Esophagus muscularis mucosa (tissue), 4 donors: ENCODE measurements at places on chromosomes 6 and 20. TPM values are rescaled to one million over a fixed set of nuclear protein-coding genes. Genes with fewer than 3 reads are reported as not detected.

GRCh38 chr6:163743796-163744195, 329.3 kb downstream of the QKI start:
- H3K4me3 ChIP-seq = no peak overlapping the region
- DNase-seq = no peak
- no peak overlapping the region for H3K27ac ChIP-seq
- no peaks in the 10 kb centered on the region for H3K36me3 ChIP-seq
- H3K27me3 ChIP-seq = no peaks in the 10 kb centered on the region

DNA sequence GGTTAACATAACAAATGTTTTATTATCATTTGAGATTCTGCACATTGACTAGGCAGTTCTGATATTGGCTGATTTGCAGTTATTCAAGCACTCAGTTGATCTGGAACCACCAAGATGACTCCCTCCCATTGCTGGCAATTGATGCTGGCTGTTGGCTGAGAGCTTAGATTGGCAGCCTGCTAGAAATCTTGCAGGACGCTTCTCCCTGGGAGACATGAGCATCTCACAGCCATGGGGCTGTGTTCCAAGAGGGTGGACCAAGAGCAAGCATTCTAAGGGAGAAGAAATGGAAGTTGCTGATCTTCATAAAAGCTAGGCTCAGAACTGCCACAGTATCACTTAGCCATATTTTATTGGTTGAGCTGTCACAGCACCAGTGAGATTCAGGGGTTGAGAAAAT, 233.4 kb upstream of the ID4 start:
- no peak overlapping the region for H3K27ac ChIP-seq
- DNase-seq = no peak
- no peaks in the 10 kb centered on the region for H3K27me3 ChIP-seq
- H3K4me1 ChIP-seq = peaks cover 4% of the 10 kb centered on the region
- no peak overlapping the region for H3K4me3 ChIP-seq

GRCh38 chr6:143401636-143402370, 48.7 kb downstream of the ADAT2 start:
- no peak for DNase-seq
- no peaks in the 10 kb centered on the region for H3K27me3 ChIP-seq
- no peaks in the 10 kb centered on the region for H3K36me3 ChIP-seq
- H3K4me1 ChIP-seq = no peaks in the 10 kb centered on the region
- H3K4me3 ChIP-seq = no peak overlapping the region

DNA sequence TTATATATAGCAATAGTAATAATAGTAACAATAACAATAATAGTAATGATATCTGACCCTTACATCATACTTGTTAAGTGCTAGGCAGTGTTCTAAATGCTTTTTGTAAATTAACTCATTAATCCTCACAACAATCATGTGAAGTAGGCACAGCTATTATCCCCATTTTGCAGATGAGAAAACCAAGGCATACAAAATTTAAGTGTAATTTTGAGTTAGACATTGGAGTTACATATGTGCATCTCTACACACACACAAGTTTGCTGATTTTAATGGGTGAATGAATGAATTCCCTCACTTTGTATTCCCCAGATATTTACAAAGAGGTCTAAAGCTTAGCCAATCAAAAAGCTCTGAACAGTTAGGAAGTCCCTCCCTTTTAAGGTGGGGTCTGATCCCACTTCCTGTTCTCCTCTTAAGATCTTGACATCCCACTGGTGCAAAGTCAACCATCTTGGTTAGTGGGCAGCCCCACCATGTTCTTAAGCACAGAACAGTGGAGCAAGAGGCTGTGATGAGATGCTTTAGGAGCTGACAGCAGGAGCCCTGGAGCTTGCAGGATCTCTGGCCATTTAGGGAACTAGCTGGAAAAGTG, 85.3 kb upstream of the FOXP4 start:
- no peaks in the 10 kb centered on the region for H3K36me3 ChIP-seq
- peaks cover 19% of the 10 kb centered on the region for H3K27me3 ChIP-seq
- no peak overlapping the region for H3K27ac ChIP-seq

GRCh38 chr6:91780270-91780669, 1193.4 kb upstream of the MAP3K7 start:
- no peaks in the 10 kb centered on the region for H3K36me3 ChIP-seq
- no peak overlapping the region for H3K27ac ChIP-seq
- no peak for DNase-seq
- H3K4me3 ChIP-seq = no peak overlapping the region
- no peaks in the 10 kb centered on the region for H3K27me3 ChIP-seq

DNA sequence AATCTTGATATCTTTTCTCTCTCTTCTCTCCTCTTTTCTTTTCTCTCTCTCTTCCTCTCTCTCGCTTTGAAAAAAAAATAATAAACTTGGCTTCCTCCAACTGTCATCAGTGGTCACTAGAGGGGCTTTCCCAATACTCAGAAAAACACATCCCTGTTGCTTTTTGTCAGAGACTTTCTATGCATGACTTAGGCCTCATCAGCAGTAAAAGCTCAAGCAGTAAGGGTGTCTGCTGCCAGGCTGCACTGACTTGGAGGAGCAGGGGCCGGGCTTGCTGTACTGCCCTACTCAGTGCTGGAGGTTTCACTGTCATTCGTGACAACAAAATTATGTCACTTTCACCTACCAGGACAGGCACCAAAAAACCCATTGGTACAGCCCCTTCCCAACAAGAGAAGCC, 272.0 kb downstream of the ADGB start:
- no peaks in the 10 kb centered on the region for H3K36me3 ChIP-seq
- no peaks in the 10 kb centered on the region for H3K4me1 ChIP-seq
- no peaks in the 10 kb centered on the region for H3K27me3 ChIP-seq
- no peak overlapping the region for H3K27ac ChIP-seq

GRCh38 chr6:72783035-72783434, 161.2 kb downstream of the KCNQ5 start:
- no peak overlapping the region for H3K4me3 ChIP-seq
- no peak for DNase-seq
- H3K27me3 ChIP-seq = no peaks in the 10 kb centered on the region
- peaks cover 15% of the 10 kb centered on the region for H3K4me1 ChIP-seq
- H3K27ac ChIP-seq = no peak overlapping the region
- H3K36me3 ChIP-seq = no peaks in the 10 kb centered on the region

DNA sequence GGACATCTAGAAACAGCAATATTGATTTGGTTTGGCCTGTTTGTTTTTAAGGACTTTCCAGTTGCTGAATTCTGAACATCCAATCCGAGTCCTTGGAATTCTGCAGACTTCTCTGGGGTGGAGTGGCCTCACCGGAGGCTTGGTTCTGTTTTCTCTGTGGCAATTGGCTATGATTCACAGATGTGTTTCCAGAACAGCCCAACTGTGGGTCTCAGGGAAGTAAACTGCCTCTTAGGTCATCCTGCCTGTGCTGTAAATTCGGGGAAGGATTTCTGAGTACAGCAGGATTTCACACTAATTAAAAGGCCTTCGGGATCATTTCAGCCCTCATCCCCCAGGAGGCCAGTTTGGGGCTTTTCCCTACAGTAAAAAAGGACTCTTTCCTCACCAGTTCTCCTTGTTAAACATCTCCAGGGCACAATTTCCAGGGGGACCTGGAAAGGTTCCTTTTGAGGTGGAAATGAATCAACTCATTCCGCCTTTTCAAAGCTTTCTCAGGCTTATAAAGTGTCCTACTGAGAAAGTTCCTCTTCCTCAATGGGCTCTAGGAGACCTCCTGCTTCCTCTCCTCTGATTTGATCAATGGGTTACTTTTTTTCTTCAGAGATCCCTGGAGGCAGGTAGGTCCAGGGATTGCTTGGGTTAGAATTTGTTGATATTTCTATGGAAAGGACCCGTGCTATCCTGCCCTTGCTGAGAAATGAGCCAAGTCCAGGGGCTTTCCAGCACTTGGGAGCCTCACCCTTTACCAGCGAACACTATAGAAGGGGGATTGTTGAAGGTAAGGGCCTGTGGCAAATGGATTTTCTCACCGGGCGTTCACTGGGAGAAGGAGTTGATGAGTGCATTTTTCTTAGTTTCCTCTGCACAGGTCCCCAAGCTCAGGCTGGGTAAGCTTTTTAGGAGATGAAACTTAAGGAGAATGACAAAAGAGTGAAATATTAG, 114.6 kb downstream of the CLIC5 start:
- H3K27ac ChIP-seq = no peak overlapping the region
- peak; percentile 90 for DNase-seq
- H3K4me3 ChIP-seq = no peak overlapping the region

GRCh38 chr20:12023194-12023795, 105.6 kb downstream of the BTBD3 start:
- no peaks in the 10 kb centered on the region for H3K27me3 ChIP-seq
- peak; percentile 34 for DNase-seq
- no peaks in the 10 kb centered on the region for H3K36me3 ChIP-seq
- no peak overlapping the region for H3K27ac ChIP-seq
- H3K4me3 ChIP-seq = no peak overlapping the region

DNA sequence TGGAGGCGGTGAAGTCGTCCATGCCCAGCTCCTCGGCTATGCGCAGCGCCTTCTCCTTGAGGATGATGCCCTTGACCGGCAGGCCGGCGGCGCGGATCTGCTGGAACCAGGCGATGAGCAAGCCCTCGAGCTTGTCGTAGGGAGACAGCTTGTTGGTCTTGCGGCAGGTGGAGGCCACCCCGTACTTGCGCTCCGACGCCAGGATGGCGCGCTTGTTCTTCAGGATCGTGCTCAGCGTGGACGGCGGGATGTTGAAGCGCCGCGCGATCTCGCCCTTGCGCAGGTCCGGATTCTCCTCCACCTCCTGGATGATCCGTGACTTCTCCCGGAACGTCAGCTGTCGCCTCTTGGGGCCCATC, 435 bp downstream of the CENPB start:
- peaks cover 20% of the 10 kb centered on the region for H3K36me3 ChIP-seq
- peak overlapping the region; percentile 90 for H3K27ac ChIP-seq

GRCh38 chr6:98056955-98057354, 773.9 kb upstream of the MMS22L start:
- no peak for DNase-seq
- H3K4me3 ChIP-seq = no peak overlapping the region
- no peaks in the 10 kb centered on the region for H3K36me3 ChIP-seq
- H3K4me1 ChIP-seq = no peaks in the 10 kb centered on the region
- no peak overlapping the region for H3K27ac ChIP-seq

DNA sequence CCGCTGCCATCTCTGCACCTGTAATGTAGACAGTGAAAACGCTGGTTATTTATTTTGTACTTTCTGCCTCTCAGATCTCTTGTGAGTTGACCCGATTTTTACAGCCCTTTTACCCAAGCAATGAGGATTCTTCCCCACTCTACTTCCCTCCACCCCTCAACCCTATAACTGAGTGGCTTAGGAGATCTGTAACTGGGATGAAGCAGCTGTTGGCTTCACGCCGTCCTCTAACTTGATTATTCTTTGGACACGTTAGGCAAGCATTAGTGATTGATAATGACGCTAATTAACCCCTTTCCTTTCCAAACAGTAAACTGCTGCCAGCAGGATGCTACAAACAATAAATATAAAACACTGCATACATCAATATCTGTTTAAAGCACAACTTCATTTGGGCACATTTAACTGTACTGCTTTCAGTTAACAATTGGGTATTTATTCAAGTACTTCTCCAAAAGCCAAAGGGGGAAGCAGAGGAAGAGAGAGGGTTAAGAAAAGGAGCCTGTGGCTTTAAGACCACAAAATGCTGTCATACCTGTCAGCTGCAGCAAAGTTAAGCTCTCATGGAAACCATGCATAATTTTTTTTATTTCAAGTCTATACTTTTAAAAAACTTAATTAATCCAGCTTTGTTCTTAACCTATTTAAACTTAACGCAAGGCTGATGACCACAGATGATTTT, 21.2 kb downstream of the TFAP2A start:
- H3K36me3 ChIP-seq = no peaks in the 10 kb centered on the region
- peaks cover 100% of the 10 kb centered on the region for H3K27me3 ChIP-seq
- H3K4me3 ChIP-seq = no peak overlapping the region
- no peaks in the 10 kb centered on the region for H3K4me1 ChIP-seq
- no peak for DNase-seq
- no peak overlapping the region for H3K27ac ChIP-seq

Gene SNX9
- 80.5 TPM for total RNA-seq

Gene ANGPT4
- total RNA-seq = 0.46 TPM

Gene MUCL3
- total RNA-seq = not detected

Gene FAXC
- 41.9 TPM for total RNA-seq

Gene TREML1
- not detected for total RNA-seq

Gene TMEM63B
- 26.6 TPM for total RNA-seq

Gene FRS3
- 9.9 TPM for total RNA-seq

Gene FRMD1
- total RNA-seq = not detected
